CD4-positive, alpha-beta T cell treated with Interleukin-15 for 4 hours (primary cell): ENCODE measurements at places on chromosomes 13 and 19.

DNA sequence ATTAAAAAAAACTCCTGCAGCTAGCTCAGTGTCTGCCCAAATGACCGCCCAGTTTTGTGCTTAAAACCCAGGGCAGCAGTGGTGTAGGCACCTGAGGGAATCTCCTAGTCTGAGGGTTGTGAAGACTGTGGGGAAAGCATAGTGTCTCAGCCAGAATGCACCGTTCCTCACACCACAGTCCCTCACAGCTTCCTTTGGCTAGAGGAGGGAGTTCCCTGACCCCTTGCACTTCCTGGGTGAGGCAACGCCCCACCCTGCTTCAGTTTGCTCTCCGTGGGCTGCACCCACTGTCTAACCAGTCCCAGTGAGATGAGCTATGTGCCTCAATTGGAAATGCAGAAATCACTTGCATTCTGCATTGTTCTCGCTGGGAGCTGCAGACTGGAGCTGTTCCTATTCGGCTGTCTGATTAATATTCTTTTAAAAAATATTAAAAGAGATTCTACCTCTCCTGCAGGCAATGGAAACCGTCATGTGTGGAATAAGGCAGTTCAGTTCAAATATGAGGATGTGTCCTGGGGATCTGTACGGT, 645.7 kb downstream of the FGF9 start:
- no peak for DNase-seq

DNA sequence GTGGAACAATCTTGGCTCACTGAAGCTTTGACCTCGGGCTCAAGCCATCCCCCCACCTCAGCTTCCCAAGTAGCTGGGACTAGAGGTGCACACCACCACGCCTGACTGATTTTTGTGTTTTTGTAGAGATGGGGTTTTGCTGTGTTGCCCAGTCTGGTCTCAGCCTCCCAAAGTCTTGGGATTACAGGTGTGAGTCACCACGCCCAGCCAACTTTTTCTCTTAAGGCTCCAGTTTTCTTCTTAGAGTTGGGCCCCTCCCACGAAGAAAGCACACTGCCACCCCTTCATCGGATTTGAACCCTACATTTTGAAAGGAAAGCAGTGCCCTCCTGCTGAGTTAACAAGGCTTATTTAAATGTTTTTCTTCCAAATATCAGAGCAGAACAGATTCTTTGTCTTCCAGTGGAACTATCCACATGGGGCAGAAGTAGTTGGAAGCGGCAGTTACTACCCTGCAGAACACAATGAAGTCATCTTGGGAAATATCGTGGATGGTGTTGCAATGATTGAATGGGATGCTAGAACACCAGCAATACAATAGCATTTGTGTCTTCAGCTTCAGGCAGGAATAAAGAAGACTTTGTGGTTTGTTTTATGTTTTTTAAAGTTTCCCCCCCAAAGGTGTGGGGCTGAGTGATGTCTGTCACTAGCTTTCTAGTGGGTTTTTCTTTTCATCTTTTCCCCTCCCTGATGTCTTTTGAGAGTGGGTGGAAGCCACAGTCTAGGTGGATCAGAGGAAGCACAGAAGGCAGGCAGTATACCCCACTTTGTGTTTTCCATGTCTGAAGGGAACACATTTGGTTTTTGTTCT, 8.9 kb downstream of the ACTN4 start:
- DNase-seq = peak; percentile 70

DNA sequence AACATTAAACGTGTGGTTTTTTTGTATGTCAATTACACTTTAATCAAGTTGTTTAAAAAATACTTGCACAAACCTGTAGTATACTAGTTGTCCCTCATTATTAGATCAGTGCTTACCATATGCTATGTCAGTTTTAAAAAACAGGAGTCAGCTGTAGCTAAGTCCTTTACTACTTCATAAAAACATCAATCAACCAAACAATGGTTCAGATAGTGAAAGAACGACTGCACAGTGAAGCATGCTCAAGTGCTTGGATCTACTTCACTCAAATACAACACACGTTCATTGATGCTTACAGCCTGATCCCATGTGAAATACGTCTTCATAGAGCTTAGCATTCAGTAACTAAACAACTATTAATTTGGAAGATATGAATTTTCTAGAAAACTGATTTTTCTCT, 225.0 kb downstream of the FGF14 start:
- DNase-seq = no peak

DNA sequence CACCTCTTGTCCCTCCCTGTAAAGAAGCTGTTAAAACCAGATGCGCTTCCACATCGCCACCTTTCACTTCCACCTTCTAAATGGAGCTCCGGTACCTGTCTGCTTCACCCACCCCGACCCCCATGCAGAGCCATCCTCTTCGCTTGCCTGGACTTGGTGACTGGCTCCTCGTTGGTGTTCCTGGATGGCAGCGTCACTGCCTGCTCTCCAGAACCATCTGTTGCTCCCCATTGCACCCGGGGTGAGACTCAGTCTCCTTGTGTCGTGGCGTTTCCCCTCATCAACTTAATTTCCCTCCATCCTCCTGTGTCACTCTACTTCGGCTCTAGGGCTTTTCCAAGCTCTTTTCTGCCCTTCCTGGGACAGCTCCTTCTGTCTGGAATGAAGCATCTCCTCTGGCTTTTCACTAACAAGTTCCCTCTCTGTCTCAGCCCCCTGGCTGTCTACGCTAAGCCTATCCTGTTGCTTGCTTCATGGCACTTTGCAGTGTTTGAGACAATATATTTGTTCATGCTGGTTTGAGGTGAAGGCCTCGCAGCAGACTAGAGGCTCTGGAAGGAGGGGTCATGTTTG, 10.3 kb downstream of the CEBPG start:
- no peak for DNase-seq

DNA sequence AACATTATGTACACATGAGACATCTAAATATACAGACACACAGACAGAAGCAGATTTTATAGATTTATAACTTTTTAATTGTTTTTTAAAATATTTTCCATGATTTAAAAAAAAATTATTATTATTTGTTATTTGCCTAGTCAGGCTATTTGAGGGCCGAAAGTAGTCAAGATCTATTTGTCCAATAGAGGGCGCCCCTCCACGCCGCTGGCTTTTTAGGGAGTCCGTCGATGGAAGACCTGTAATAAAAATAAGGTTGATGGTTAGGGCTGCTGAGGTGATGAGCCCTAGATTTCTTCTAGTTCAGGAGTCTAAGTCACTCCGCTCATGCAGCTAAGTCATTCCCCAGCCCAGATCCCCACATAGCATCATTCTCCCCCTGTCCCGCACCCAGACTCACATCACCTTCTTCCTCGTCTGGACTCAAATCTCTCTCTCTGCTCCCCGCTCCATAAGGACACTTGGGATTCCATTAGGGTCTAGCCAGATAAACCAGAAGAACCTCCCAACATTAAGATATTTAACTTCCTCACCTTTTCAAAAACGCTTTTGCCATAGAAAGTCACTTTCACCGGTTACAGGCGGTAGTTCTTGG, 33.9 kb upstream of the CEACAM21 start:
- peak; percentile 88 for DNase-seq

DNA sequence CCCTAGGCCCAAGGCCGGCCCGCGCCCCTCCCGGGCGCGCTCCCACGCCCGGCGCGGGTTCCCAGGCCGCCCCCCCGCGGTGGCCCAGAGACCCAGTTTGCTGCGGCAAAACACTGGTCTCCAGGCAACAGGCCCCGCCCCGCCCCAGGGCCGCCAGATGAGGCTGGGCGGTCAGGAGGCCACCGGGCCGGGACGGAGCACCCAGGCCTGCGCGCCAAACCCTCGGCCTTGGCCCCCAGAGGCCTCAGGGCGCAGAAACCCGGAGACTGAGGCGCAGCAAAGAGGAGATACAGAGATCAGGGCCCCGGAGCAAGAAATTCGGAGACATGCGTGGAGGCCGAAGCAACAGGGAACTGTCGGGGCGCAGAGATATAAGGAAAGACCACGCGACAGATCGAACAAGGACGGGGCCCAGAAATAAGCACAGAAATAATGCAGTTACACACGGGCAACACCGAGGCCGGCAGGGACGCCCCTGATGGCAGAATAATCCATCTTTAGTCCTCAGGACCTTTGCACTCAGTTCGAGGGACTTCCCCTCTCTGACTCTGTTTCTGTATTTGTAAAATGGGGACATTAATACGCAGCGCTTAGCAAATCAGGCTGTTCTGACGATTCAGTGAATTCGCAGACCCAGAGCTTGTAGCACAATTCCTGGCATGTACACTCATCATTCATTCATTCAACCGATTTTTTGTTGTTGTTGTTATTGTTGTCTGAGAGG, 20.8 kb upstream of the ERCC1 start:
- DNase-seq = peak; percentile 89

- no peak for DNase-seq
Observed at GRCh38 chr13:98771838-98772611, 19.6 kb upstream of the SLC15A1 start.

- no peak for DNase-seq
Observed at GRCh38 chr19:28322491-28322890, 890.5 kb downstream of the UQCRFS1 start.

DNA sequence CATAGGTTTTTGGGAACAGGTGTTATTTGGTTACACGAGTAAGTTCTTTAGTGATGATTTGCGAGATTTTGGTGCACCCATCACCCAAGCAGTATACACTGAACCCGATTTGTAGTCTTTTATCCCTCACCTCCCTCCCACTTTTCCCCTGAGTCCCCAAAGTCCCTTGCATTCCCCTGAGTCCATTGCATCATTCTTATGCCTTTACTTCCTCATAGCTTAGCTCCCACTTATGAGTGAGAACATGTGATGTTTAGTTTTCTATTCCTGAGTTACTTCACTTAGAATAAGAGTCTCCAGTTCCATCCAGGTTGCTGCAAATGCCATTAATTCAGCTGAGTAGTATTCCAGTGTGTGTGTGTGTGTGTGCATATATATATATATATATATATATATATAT, 97.2 kb upstream of the EDNRB start:
- no peak for DNase-seq

- no peak for DNase-seq
Observed at GRCh38 chr19:31294189-31294588, 55.0 kb downstream of the TSHZ3 start.

- no peak for DNase-seq
Observed at GRCh38 chr13:83929157-83929556, 46.9 kb upstream of the SLITRK1 start.

GRCh38 chr19:28961772-28962500, 251.0 kb downstream of the UQCRFS1 start:
- DNase-seq = no peak

- DNase-seq = no peak
Observed at GRCh38 chr19:4556597-4557127, 2.8 kb downstream of the SEMA6B start.

GRCh38 chr19:39139971-39140453, 14.4 kb downstream of the PAK4 start:
- DNase-seq = no peak

GRCh38 chr13:44726214-44726613, 150.1 kb upstream of the TSC22D1 start:
- DNase-seq = no peak

DNA sequence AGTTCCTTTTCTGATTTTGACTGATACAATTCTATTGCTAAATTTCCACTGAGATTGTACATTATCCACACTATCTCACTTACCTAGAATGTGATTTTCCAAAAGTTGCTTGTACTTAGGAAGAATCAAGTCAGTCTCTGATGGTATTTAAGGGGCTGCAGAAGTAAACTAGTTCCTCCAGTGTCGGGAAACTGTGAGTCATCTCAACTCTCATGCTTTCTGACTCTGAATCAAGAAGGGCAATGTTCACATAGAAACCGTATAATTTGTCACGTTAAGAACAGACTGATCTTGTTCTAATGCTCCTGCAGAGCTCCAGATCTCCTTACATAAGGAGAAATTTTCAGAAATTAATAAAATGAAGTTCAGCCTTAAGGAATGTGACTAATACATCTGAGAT, 369.3 kb downstream of the KLF5 start:
- no peak for DNase-seq

DNA sequence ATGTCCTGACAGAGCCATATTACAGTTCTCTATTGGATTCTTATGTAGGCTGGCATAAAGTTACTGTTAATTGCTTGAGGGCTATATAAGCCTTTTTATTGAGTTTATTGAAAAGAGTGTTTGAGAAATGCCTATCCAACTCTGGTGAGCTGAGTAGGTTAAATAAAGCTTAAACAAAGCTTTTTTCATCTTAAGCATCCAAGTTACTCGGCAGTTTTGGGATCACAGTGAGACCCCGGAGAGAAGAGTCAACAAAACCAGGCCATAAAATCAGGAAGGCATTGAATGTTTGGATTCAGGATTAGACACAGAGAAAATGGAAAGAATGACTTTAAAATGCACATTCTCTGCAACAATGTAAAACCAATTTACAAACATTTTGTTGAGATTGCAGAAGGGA, 588.5 kb downstream of the DACH1 start:
- no peak for DNase-seq

- no peak for DNase-seq
Observed at GRCh38 chr19:3457528-3458228, 22.6 kb downstream of the SMIM24 start.

DNA sequence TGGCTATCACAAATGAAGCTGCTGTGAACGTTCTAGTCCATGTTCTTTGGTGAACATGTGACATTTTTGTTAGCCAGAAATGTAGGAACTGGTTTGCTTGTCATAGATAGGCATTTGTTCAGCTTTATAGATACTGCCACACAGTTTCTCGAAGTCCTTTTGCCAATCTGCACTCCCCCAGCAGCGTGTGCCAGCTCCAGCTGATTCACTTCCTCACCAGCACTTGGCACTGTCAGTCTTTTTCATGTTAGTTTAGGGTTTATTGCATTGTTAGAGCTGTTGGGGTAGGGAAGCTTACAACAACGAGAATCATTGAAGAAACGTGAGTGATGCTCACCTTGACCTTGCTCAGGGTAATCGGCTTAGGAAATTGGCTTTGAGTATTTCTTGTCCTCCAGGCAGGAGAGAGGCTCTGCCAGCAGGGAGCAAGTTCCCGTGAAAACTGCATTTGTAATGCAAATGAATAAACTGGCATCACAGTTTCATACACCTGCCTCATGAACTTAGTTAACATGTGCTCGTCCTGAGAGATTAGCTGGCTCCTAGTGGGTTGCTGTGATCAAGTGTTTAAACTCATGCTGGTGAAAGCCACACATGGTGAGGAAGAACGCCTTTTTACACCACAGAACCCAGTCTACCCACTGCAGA, 83.9 kb downstream of the ING1 start:
- no peak for DNase-seq

DNA sequence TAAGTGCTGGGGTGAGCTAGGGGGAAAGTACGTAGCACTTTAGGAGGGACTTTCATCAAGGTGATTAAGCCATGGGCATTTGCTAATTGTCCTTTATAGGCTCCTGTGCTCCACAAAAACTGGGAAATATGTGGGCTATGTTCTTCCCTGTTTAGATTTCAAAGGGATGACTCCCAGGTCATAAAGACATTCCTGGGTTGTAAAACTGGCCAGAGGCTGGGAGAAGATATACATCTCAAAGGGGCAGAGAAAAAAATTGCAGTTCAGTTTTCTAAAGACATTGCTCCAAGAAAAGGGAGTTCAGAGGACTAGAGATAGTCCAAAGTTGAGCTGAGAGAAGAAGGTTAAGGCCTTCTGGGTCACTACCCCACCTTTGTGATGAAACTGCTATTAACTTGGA, 204.8 kb downstream of the MYO16 start:
- no peak for DNase-seq
